ENCODE measurements at places on chromosomes 12 and 14.

DNA sequence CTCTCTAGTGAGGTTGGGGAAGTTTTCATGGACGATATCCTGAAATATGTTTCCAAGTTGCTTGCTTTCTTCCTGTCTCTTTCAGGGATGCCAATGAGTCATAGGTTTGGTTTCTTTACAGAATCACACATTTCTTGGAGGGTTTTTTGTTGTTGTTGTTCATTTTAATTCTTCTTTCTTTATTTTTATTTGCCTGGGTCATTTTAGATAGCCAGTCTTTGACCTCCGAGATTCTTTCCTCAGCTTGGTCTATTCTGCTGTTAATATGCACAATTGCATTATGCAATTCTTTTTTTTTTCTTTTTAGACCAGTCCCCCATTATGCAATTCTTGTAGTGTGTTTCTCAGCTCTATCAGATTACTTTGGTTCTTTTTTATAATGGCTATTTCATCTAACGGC, 338.9 kb downstream of the AEBP2 start:
- DNase-seq: no peak

DNA sequence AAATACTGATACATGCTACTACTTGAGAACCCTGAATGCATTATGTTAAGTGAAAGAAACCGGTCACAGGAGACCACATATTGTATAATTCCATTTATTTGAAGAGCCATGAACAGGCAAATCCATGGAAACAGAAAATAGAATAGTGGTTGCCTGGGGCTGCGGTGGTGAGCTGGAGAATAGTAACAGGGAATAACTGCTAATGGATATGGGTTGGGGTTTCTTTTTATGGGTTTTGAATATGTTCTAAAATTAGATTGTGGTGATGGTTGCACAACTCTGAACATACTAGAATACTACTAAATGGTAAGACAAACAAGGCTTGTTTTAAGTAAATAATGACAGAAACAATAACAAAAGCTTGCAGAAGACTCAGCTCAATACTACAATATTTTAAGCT, 293.0 kb downstream of the BTG1 start:
- no peak for DNase-seq

- DNase-seq: no peak
These were observed 167.1 kb downstream of the CAND1 start for GRCh38 chr12:67436230-67436629.

- DNase-seq: no peak
These were observed 179.2 kb upstream of the RTL1 start for GRCh38 chr14:101082436-101083384.

DNA sequence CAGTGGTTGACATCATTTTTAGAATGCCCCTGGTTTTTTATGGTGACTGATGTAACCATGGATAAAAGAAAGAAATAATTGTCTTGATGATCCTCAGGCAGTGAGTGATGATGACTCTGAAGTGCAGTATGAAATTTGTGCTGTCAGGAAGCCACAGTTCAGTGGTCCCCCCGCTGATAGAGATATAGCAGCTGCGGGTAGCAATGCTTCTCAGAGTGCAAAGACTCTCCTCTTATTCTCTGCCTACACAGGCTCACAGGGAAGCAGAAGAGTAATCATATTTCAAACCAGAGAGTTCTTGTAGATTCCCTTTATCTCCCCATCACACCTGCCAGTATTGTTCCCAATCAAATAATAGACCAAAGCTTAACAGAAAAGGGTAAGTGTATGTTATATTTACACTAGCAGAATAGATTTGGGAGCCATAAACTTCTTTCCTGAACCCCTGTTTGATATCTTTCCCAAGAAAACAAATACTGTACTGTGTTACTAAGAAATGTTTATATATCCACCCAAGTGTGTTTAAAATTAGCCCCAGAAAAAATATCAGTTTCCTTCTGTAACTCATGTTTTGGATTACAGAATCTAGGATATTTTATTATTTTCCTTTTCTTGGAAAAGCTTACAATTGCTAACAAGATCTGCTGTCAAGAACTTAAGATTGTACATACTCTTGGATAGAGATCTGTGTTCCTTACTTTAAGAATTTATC, 1817.4 kb upstream of the FLRT2 start:
- no peak for DNase-seq

- no peak for DNase-seq
These were observed 19.4 kb upstream of the KRT18 start for GRCh38 chr12:52929538-52929937.

GRCh38 chr12:16063726-16064125, 152.6 kb downstream of the DERA start:
- no peak for DNase-seq

DNA sequence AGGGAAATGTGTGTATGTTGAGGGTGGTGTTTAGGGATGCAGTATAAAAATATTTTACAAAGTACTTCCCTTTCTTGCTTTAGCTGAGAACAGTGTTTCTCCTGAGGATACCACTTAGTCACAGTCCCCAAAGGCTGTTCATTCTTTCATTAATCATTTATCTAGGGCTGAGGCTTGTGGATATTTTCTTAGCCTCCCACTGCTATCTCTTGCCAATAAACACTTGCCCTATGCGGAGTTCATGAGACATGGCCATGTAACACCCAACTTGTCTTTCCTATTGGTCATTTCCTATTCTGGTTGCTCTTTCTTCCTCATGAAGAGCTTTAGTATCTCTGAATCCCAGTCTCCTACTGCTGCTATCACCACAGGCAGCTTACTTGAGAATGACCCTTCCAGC, 75.1 kb downstream of the ETNK1 start:
- DNase-seq: no peak

GRCh38 chr12:105444653-105445102, 114.2 kb downstream of the C12orf75 start:
- DNase-seq: no peak

DNA sequence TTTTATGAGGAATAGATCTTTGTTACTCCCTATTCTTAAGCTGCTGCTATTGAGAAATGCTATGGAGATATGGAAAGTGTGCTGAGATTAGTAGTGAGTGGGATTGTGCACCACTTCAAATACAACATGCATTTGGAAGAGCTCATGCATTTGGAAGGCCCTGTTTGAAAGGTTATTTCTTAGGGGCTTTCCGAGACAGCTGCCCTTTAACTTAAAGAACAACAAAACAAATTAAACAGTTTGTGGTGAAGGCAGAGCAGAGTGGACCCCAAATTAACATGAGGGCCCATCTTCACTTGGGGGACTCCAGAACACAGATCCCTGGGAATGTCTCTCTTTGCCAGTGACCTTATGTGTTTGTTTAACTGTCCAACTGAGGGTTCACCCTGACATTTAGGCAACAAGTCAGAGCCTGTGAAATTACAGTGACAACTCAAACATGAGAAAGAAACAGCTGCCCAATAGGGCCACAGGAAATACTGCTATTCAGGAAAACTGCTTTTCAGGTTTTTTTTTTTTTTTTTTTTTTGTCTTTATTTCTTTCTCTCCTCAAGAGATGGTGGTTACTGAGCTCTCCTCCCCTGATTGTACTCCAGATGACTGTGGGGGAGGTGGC, 41.4 kb upstream of the IGF1 start:
- DNase-seq: no peak

- peak; percentile 87 for DNase-seq
These were observed 19.6 kb downstream of the ACVR1B start for GRCh38 chr12:51970904-51971646.

DNA sequence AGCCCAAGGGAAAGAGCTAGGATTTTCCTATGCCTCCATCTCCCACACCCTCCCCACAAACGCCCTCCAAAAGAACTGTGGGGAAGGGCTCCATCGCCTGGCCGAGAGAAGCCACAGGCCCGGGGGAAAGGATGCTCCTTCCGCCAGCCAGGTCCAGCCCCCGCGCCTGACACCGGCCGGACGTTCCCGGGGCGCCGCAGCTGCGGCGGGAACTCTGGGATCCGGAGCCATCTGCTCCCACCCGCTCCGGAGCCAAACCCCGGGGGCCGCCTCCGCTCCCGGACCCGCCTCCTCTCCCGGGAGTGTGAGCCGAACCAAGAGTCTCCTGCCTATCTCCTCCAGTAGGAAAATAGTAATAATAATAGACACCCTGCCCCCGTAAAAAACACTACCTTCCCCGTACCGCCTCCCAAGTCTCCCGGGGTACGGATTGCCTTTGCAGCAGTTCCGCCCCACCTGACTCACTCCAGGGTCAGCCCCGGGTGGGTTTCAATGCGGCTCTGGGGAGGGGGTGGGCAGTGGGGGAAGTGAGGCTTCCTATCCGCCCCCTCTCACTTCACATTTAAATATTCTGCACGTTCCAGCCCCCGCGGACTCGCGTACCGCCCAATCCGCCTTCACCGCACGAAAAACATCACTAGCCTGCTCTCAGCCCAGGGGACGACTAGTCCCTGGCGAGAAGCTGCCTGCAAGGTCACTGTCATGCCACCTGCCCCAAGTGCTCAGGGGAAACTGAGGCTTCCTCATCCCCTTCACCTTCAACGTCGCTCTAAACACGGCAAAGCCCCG, 2.4 kb downstream of the AGAP2 start:
- peak; percentile 91 for DNase-seq

- no peak for DNase-seq
These were observed 42.0 kb downstream of the LTBP2 start for GRCh38 chr14:74569806-74570591.

DNA sequence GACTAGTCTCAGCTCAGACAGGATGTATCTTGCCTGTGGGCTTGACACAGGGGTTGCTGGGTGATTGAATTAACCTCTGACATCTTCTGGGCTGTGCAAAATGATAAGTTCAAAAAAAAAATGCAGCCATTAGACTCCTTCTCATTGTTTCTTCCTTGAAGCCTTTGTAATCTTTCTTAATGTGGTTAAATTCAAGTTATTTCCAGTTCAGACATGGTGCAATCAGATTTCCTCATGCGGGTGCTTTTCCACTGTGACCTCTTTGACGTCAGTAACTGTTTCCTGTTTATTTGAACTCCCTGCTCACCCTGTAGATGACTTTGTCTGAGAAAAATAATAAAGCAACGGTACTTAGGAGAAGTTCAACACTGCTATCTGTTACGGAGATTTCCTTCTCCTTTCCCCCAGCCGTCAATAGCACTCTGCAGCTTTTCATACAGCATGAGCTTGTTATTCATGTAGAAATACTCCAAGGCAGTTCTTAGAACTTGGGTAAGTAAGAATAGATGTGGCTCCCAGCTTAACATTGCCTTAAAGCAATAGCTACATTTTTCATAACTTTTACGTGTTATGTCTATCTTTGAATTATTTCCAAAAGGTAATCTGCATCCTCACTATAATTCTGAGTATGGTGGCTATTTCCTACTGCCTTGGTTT, 155.5 kb downstream of the PRKCH start:
- DNase-seq: no peak

Data from GM23338 (cell line).